ENCODE measurements at places on chromosomes 5 and 9.

DNA sequence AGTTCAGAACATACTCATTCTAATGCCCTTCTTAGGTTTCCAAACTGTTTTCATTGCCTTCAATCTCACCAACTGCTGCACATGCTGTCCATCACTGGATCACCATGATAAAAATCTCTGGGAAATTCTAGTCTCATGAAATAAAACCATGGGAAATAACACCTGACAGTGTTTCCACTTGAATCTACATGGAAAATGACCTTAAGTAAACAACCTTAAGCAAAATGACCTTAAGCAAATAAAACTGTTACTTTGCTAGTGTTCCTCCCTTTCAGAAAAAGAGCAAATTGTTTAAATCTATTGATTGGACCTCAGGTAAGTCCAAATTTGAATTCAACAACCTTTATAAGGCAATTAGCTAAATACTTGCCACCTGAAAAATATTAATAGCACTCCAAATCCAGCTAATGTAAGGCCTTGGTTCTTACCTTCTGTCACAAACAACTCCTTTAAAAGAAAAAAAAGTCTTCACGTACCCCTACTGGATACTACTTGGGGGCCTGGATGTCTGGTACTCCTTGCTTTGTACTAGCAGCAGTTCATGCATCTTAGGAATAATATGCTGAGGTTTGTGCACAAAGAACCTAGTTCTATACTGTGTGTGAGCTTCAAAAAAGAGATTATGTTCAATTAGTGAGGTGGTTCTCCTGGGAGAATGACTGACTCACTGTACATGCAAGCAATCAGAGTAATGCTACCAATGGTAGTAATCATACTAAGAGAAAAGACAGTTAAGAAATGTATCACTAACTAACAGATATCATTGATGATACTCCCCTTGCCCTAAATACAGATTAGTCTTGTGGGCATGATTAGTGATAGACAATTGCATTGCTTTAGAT, 630.4 kb downstream of the PSAT1 start:
- DNase-seq, result no peak

DNA sequence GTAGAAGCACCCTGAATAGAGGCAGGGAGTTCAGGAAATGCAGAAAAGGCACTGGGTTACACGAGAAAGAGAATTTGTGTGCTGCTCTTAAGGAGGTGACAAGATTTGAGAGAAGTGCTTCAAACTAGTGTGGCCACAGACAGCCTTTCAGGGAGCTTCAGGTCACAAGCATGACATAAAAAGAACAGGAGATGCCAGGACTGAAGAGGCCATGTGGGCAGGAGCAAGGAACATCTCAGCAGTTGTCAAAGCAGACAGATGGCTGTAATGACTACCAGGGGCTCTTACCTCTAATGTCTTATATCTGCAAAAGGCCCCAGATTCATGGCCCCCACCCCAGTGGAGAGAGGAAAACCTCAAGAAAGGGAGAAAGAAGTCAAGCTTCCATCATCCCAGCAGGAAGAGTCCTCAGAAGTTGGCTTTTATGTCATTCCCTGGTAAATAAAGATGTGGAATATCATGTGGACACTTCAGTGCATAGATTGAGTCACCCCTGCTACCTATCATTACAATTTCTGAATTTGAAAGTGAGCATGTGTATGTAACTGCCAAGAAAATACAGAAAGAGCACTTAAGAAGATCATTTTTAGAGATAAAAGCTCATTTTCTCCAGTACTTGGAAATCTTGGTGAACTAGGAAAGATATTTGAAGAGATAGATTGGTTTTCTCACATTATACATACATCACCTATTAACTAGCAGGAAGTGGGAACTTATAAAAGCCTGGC, 214.4 kb upstream of the RORB start:
- DNase-seq, result no peak

GRCh38 chr5:170527991-170528390, 24.2 kb downstream of the KCNIP1 start:
- DNase-seq, result no peak

DNA sequence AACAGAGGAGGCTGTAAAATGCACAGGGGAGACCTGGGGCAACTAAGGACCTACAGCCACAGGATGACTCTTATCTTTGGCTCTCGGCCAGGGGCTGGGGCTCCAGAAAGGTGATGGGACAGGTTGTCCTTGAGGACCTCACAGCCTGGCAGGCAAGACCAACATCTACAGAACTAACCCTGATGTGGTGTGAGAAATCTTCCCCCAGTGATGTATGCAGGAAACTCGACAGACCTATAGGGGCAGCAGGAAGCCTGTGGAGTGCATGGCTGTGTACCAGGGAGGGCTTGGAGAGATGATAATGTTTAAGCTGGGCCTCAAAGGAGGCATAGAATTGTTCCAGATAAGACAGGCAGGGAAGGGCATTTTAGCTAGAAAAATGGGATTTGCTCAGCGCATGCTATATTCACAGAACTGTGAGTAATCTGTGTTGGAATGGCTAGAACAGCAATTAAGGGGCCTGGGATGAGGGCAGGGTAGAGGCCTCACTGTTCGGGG, 68.5 kb upstream of the SLC25A51 start:
- DNase-seq, result no peak

DNA sequence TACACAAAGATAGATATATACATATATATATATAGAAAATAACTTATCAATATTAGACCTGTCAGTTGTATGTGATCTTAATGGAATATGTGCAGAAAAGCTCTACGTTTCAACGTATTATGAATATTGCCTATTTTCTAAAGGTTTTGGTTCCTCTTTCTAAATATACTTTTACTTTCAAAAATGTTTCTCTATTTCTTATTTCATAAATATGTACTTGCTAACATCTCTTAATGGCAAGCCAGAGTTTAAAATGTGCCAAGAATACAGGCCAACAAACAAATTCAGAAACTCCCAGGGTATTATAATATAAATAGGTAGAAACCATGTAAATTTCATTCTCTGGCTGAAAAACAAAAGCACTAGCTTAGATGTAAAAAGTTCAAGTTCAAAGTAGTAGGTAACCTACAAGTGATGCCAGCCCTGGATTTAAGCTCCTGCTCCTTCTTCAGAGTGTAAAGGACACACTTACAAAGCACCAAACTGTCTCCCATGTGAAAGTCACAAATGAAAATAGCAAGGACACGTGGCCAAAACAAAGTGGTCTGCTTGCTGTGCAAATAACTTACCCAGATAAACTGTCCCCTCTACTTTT, 685.1 kb upstream of the DMAC1 start:
- DNase-seq, result no peak

DNA sequence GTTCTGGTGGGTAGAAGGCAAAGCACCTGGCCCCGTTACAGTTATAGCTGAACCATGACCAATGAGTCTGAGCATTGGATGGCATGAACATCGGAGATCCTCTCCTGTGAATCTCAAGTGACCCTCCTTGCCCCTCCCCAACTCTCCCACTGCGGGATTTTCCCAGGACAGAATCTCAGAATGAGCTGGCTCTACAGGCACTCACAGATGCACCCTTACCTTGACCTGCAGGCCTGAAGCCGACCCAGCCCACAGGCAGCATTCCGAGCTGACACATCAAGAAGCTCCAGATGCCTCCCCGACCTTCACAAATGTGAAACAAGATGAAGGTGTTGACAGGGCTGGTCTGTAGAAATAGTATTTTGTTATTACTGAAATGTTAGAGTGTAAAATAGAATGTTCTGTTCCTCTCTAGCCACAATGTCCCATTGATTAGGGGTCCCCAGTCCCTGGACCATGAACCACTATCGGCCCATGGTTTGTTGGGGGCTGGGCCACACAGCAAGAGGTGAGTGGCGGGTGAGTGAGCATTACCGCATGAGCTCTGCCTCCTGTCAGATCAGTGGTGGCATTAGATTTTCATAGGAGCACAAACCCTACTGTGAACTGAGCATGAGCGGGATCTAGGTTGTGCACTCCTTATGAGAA, 263.4 kb downstream of the AUH start:
- DNase-seq, result no peak

GRCh38 chr9:121692606-121693387, 41.4 kb downstream of the DAB2IP start:
- DNase-seq, result peak; percentile 48

DNA sequence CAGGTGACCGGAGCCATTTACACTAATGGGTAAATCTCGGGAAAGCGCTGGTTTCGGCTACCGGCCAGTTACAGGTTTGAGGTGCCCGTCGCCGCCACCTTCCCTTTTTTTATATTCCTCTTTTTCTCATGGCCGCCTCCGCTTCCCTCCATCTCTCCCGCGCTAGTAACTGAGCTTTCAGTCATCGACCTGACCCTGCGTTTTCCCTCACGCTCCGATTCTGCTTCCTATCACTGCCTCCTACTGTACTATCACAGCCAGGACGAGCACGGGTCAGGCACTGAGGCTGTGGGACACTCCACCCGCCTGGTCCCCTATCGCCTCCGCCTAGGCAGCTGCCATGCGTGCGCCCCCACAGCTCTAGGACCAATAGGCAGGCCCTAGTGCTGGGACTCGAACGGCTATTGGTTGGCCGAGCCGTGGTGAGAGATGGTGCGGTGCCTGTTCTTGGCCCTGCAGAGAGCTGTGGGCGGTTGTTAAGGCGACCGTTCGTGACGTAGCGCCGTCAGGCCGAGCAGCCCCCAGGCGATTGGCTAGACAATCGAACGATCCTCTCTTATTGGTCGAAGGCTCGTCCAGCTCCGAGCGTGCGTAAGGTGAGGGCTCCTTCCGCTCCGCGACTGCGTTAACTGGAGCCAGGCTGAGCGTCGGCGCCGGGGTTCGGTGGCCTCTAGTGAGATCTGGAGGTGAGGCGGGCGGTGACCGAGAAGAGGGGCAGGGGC, at the start of gene HMGCR:
Gene HMGCR, plus strand, starts transcription at position 606 of the 722 bp plus-strand sequence. CDS start 5,386 bp downstream, outside the sequence.
- DNase-seq, result peak; percentile 96

GRCh38 chr5:104821606-104822005, 1259.0 kb upstream of the NUDT12 start:
- DNase-seq, result no peak

DNA sequence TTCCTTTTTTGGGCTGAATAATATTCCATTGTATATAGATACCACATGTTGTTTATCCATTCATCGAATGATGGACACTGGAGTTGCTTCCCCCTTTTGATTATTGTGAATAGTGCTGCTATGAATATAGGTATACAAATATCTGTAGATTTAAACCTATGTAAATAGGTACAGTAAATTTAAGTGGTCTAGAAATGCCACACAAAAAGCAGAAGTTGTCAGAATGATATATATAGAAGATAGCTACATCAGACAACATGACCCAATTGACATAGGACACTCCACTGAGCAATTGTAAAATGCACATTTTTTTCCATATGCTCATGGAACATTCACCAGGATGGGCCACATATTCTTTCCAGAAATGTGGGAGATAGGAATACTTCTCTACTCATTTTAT, 77.6 kb downstream of the SMIM15 start:
- DNase-seq, result no peak

DNA sequence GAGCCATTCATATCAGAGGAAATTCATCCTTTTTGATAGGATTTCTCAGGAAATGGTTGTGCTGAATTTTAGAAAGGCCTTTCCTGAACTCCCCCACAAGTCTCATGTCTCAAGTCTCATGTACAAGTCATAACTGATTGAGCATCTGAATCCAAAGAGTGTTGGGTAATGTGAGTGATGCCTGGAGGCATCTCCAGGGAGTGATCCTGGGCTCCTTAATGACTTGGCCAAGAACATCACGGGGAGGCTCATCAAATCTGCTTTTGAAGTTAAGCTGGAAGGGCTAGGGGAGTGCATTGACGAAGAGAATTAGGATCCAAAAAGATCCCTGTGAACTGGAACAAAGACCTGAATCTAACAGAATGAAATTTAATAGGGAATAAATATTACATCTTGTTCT, 79.2 kb downstream of the MAST4 start:
- DNase-seq, result no peak

DNA sequence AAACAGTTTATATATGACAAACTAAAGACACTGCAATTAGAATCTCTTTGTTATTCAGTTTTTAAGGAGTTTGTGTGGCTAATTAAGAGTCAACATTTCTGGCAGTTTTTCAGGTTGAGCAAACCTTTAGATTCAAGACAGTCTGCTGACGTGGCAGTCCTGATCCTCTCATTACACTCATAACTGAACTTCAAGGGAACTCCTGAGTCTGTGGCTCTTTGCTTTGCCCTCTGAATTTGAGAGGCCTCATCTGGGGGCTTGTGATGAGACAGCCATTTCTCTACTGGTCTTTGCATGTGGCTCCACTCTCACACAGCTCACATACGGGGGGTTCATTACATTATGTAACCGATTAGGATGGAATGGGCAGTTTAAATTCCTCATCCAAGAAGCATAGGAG, 182.9 kb upstream of the MEF2C start:
- DNase-seq, result no peak
